ENCODE measurements at places on chromosomes 16 and 17.

GRCh38 chr16:24289166-24289700 lies 33.1 kb downstream of the CACNG3 start:
- no peak for DNase-seq

GRCh38 chr17:4839965-4840892 lies 7.1 kb downstream of the MINK1 start:
- DNase-seq = no peak

- no peak for DNase-seq
Measured at GRCh38 chr17:48513666-48514455, 16.9 kb downstream of the HOXB1 start.

- DNase-seq = no peak
Measured at GRCh38 chr16:58847902-58848661, 114.0 kb upstream of the GOT2 start.

DNA sequence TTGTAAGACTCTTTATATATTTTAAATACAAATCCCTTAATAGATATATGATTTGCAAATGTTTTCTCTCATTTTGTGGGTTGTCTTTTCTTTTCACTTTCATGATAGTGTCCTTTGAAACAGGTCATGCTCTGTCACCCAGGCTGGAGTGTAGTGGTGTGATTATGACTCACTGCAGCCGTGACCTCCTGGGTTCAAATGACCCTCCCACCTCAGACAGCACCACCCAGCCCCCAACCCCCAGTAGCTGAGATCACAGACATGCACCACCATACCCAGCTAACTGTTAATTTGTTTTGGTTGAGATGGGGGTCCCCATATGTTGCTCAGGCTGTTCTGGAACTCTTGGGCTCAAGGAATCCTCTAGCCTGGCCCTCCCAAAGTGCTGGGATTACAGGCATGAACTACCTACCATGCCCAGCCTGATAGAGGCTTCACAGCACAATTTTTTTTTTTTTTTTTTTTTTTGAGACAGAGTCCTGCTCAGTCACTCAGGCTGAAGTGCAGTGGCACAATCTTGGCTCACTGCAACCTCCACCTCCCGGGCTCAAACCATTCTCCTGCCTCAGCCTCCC lies 18.5 kb upstream of the TMIGD1 start:
- no peak for DNase-seq

DNA sequence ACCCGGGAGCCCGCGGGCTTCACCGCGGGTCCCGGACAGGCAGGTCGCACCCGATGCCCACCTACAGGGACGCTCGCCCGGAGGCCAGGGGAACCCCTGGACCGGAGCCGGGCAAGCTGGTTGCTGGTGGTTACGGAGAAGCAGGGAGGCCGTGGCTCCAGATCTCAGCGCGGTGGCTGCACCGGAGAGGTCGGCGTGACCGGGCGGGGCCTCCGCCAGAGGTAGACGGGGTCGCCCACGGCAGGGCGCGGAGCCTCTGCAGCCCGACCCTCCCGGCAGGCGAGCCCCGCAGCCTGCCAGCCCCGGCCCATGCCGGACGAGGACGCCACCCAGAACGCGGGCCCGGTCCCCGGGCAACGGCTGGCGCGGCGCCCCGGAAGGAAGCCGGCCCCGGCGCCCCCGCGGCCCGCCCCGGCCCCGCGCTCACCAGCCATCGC lies 341 bp downstream of the PCYT2 start:
- no peak for DNase-seq

- DNase-seq = no peak
Measured at GRCh38 chr17:70215656-70216055, 46.3 kb downstream of the KCNJ2 start.

- DNase-seq = no peak
Measured at GRCh38 chr17:58338841-58339754, 10.5 kb upstream of the TSPOAP1 start.

- DNase-seq = no peak
Measured at GRCh38 chr17:12097326-12097725, 76.6 kb downstream of the MAP2K4 start.

Measured in COR-L47 (cell line).